Progenitor cell of endocrine pancreas (in vitro differentiated cells): ENCODE measurements at places on chromosomes 12 and 14.
A peak's percentile ranks its signal among the peaks of the same experiment; 100 is the strongest.

DNA sequence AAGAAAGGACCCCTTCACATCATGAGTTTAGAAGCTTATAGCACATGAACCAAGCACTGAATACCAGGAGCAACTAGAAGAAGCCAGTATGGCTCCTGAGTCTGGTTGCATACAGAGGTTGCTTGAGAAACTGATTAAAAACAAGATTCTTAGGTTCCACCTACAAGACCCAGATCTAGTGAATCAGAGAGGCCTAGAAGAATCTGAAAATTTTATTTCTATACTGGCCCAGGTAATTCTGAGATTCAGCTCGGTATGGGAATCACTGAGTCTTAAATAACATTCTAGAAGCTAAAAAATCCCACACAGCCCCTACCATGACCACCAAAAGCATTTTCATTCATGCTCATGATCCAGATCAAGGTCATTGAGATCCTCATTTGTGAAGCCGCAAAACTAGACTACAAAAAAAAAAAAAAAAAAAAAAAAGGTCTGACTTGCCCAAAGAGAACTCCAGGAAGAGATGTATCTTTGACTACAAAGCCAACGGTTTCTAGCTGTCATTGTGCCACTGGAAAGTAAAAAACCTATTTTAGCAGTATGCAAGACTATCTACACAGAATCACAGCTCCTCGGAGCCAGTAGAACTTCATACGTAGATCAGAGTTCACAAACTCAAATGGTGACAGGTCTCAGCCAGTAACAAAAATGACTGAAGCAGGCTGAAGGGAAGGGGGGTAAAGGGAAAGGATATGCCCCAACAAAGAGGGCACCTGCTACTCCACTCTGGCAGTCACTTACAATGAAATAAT is 168.4 kb upstream of the EGLN3 start:
- no peak for DNase-seq

- no peak for DNase-seq
Measured at GRCh38 chr12:3686463-3686862, 66.4 kb downstream of the CRACR2A start.

GRCh38 chr12:49868952-49869815 is 26.3 kb upstream of the BCDIN3D start:
- no peak for DNase-seq

DNA sequence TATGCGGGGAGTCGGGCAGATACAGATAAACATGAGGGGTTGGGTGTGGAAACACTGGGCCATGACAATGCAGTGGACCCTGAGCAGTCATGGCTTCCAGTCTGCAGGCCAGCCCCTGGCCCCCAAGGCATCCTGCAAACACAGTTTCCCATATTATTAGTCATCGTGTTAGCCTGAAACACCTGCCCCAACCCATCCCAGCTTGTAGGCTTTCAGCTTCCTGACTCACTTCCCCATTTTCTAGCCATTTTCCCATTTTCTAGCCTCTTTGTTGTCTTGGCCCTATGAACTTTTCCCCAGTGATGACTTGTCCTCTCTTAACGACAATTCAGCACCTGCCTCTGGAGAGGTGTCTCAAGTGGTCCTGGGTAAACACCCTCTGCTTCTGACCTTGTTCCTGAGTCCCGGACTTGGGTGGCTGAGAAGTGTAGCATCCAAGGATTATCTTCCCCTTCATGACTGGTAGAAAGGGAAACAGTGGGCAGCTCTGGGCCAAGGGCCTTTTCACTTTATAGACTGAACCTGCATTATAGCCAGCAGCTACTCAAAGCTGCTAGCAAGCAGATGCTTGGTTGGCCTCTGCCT is 4.3 kb upstream of the PGF start:
- no peak for DNase-seq

DNA sequence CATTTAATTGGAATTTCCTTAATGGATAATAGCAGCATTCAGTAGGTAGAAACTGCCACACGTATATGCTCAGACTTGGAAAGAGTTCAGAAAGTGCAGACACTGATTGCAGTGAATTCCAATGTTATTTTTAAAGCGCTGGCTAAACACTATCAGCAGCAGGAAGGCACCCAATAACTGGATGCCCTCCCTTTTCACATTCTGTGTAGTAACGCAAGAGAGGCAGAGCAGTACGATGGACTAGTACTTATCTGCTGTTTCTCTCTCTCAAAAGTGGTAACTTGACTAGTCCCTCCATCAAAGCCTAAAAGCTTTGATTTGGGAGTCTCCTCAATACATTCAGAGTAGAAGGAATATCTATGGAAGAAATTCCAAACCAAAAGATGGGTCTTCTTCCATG is 791.0 kb downstream of the TMTC2 start:
- no peak for DNase-seq

GRCh38 chr12:4271717-4272423 is 1.7 kb upstream of the CCND2 start:
- peak; percentile 72 for DNase-seq

GRCh38 chr14:80698974-80699373 is 242.6 kb downstream of the CEP128 start:
- no peak for DNase-seq

GRCh38 chr12:47864646-47865235 is 40.1 kb downstream of the VDR start:
- no peak for DNase-seq

- DNase-seq = no peak
Measured at GRCh38 chr12:117680312-117680711, 288.5 kb downstream of the KSR2 start.

- no peak for DNase-seq
Measured at GRCh38 chr12:61998791-61999190, 261.4 kb upstream of the USP15 start.

DNA sequence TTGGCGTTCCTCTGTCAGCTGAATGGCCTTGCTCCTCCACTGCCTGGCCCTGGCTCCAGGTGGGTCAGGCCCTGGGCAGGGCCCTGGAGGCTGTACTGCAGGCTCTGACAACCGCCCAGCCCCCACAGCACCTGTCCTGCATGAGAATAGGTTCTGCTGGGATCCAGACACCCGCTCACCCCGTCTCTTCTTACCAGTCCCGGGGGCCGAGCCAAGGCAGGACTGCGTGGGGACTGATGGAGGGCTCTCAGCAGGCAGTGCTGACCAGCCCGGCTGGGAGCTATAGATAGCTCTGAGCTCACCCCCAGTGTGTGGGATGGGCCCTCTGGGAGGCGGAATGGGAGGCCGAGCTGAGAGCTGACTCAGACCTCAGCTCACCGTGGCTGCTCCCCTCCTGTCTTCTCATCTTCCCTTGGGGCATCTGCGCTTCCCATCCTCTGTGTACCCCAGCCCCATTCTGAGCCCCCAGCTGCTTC is 39.6 kb downstream of the TEAD4 start:
- no peak for DNase-seq

DNA sequence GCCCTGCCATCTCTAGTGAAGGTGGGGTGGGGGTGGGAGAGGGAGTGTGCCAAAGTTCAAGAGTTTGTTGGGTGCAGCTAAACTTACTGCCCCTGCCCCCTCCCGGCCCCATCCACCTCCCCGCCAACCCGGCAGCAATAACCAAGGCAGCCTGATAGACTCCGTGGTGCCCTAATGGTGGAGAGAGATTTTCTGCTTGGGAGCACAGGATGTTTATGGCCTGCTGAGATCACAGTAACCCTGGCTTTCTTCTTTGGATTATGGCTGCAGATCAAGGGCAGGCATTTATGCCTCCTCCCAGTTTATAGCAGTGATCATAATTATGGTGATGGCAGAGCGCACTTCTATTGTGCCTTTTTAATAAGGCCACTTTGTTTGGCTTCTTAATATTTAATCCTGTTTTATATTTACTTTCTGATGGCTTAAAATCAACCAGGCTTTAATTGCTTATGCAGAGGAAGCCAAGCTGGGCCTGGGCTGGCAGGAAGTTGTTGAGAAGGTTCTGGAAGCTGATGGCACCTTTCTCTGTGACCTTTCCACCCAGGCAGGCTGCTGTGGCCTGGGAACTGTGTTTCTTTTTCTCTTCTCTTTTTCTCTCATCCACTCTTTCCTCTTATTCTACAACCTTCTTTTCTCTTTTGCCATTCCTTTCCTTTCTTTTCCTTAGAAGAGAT is 256.8 kb upstream of the FKBP4 start:
- no peak for DNase-seq

- no peak for DNase-seq
Measured at GRCh38 chr14:34187519-34188044, 236.7 kb upstream of the EGLN3 start.

- DNase-seq = no peak
Measured at GRCh38 chr14:91138511-91139359, 24.9 kb downstream of the DGLUCY start.

DNA sequence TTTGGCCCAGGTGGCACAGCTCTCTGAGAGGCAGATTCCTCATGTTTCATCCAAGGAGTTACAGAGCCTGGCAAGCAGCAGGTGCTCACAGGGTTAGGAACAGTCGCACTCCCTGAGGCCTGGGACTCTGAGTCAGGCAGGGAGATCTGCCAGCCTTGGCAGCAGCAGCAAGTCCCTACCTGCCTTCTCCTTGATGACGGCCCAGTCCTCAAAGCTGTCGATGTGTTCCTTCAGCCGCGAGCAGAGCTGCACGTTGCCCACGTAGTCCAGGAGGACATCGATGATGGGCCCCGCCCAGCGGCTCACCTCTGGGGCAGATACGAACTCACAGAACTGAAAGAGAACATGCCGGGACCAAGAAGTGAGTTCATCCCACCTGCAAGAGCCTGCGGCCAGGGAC is 10.4 kb downstream of the FAM181A start:
- DNase-seq = no peak

- DNase-seq = no peak
Measured at GRCh38 chr12:21551841-21552465, 25.9 kb downstream of the SPX start.

DNA sequence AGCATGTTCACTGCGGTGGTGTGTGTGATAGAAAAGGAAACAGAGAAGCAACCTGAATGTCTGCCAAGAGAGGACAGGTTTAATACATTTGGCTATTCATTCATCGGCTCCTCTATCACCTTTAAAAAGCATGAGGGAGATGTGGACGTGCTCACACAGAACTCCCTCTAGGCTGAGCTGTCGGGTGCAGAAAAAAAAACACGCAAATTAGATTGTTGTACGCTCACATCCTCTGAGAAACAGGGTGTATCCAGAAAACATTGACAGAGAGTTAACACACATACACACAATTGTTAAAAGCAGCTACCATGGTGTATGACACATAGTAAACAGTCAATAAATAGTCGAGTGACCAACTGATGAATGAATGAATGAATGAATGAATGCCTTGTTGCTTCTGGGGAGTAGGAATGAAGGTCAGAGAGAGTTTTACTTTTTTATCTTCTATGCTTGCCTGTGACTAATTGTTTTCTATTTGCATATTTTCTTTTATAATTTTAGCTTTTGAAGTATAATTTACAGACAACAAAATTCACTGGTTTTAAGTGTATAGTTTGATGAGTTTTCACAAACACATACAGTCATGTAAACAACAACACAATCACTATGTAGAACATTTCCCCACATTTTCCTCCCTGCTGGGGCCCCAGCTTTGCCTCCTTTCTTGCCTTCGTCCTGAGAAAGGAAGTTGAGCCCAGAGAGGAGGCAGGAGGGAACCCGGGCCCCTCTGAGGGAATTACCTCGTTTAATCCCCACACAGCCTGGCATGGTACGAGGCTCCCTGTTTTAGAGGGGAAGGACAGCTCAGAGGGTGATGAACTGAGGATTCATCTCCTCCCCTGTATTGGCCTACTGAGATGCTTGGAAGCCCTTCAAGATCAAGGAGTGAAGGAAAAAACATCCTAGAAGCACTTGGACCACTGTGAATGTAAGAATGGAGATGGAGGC is 19.7 kb upstream of the FAM222A start:
- DNase-seq = no peak

GRCh38 chr12:54294953-54295566 is 5.8 kb downstream of the NFE2 start:
- DNase-seq = no peak
